ENCODE measurements at places on chromosomes 1 and 21.

DNA sequence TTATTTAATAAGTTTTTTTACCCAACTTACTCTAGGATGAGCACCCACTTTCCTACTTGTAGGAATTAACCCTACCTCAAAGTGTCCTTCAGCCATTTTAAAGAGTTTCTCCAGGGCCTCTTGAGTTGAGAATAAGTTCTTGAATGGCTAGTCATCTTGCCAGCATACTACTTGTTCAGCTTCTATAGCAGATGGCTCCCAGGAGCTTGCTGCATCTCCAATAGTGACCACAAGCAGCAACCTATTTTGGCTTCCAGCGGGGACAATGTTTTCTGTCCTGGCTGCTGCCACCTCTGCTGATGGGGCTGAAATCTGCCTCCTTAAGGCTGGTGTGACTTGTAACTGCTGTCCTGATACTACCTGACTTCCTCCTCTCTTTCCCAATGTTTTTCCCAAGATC lies 20.8 kb upstream of the PIK3R3 start:
- no peak for DNase-seq

- no peak for DNase-seq
Measured at GRCh38 chr1:14049965-14050364, 350.0 kb downstream of the PRDM2 start.

GRCh38 chr1:3495776-3496745 lies 41.6 kb downstream of the ARHGEF16 start:
- no peak for DNase-seq

GRCh38 chr1:244231193-244231571 lies 180.1 kb downstream of the ZBTB18 start:
- no peak for DNase-seq

DNA sequence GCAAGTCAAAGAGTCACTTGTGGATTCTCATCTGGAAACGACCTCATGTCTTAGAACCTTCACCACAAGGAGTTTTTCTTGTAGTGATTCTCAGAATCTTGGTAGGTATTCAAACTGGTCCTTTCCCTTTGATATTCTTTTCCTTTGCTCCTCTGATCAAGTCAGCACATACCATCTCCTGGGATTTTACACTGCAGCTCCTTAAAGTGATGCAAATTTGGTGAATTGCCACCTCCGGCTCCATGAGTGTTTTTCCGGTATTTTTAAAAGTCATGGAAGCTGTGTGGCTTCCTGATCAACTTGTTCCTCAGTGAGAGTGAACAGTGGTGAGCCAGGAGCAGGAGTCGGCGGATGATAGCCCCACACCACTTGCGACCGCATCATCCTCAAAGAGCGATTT lies 182.1 kb upstream of the DAB1 start:
- DNase-seq: no peak

DNA sequence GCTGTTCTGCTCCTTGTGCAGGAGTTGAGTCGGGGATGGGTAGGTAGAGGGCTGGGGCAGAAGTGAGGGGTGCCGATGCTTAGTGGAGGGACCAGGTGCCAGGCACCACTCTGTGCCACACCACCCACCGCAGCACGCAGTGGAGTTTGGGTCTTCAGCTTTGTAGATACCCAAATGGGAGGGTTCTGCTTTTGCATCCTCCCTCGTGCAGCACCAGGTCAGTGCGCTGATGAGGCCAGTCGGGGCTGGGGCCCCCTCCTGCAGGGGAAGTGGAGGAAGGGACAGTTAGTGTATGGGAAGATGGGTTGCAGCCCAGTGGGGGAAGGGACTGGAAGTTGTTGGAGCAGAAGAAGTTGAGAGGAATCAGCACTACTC lies 244.0 kb downstream of the RHOU start:
- DNase-seq: no peak

DNA sequence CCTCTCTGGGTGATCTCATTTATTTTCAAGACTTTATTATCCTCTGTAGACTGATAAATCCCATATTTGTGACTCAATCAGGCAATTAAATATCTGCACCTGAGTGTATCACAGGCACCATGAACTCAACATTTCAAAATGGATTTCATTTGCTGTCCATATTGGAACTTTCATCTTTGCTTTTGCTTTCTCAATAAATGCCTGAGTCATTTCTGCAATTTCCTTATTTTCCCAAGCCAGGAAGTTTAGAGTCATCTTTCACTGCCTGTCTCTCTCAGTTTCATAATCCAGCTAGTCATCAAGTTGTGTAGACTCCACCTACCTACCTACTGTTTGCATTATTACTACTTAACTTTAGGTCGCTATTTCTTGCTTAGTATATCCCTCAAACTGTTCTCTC lies 540.9 kb downstream of the LMO4 start:
- DNase-seq: no peak

DNA sequence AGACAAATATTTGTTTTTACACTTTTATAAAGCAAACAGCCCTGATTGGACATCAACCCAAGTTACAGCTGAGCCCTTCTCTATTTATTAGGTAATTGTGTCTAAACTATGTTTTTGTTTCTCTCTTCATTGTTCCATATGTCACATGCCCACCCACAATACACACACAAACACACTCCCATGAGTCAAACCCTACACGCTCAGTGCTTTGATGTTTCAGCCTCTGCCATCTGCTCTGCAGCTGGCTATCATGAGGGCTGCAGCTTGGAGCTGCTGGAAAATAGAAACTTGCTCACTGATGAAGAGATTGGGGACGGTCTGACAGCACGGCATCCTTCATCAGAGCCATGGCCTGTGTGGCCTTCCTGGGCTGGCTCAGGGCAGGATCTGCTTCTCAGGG lies 41.7 kb downstream of the PSMG1 start:
- DNase-seq: peak; percentile 23

DNA sequence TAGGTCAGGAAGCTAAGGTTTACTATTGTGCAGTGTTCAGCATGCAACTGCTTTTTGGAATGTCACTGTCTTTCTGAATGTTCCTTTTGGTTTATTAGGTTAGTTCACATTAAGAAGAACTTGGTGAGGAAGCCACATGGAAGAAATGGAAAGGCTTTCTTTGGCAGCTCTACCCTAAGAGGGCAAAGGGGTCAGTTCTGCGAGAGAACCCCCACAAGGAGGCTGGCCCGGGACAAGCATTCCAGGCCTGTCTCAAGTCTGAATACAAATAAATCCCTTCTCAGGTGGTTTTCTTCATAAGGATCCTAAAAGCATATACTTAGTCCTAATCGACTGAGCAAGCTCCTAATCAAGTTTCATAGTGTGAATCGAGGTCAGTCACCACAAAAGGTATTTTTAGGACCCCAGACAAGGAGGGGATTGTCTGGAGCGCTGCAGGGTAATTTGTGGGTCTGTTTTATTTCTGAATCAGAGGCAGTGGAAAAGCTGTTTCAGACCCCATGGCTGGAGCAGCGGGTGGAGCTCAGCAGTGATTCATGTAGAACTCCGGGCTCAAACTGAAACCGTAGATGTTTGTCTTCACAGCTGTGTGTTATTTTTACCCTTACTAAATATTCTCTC lies 63.3 kb downstream of the ERG start:
- DNase-seq: no peak

DNA sequence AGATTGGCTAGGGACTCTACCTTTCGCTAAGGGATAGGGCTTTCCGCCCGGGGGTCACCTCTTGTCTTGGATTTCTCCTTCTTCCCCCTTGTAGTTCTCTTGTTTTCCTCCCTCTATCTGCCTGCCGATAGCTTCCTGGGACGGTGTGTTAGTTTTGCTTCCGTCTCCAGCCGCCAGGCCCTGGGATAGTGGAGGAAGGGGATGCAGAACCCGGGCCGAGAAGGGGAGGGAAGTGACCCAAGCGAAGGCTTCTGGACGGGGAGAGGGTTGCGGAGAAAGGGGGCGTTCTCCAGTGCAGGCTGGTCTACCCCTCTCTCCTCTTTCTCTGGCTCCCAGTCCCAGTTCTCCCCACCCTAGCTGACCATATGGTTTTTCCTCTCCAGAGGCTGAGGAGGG lies 871 bp downstream of the TUFT1 start:
- DNase-seq: no peak

GRCh38 chr1:84691122-84691783 lies 992 bp upstream of the SSX2IP start:
- DNase-seq: no peak

- DNase-seq: no peak
Measured at GRCh38 chr1:84283381-84283780, 18.1 kb upstream of the SAMD13 start.

GRCh38 chr1:27816921-27817630 lies 13.5 kb upstream of the PPP1R8 start:
- no peak for DNase-seq

DNA sequence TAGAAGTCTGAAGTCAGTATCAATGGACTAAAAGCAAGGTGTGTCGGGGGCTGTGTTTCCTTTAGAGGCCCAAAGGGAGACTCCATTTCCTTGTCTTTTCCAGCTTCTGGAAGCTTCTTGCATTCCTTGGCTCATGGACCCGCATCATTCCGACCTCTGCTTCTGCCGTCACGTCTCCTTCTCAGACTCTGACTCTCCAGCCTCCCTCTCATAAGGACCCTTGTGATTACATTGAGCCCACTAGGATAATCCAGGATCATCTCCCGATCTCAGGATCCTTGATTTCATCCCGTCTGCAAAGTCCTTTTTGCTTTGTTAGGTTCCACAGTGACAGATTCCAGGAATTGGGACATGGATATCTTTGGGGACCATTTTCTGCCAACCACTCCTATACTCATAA lies 265.8 kb upstream of the CSF3R start:
- no peak for DNase-seq

GRCh38 chr1:53655931-53656746 lies 82.8 kb downstream of the GLIS1 start:
- DNase-seq: no peak

GRCh38 chr1:220696226-220696862 lies 6.2 kb downstream of the C1orf115 start:
- no peak for DNase-seq

GRCh38 chr1:206907304-206907991 lies 10.2 kb downstream of the IL24 start:
- DNase-seq: no peak

GRCh38 chr1:115791816-115792215 lies 23.3 kb upstream of the CASQ2 start:
- DNase-seq: no peak

GRCh38 chr1:236016782-236017400 lies 48.0 kb downstream of the NID1 start:
- no peak for DNase-seq

DNA sequence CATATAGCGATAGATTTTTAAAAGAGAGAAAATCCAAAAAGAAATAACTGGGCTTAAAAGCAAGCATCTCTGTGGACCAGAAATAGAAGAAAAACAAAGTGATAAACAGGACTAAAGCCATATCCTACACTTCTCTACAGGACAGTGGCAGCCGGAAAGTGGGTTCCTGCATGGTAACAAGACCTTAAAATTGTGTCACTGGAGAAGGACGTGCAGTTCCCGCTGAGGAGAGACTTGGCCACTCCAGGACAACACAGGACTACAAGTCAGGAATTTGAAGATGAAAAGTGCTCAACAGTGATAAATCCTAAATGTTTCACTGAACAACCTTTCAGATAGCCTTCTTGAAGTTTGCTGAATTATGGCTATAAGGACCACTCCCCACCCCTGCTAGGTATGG lies 1.9 kb upstream of the HLCS start:
- no peak for DNase-seq

DNA sequence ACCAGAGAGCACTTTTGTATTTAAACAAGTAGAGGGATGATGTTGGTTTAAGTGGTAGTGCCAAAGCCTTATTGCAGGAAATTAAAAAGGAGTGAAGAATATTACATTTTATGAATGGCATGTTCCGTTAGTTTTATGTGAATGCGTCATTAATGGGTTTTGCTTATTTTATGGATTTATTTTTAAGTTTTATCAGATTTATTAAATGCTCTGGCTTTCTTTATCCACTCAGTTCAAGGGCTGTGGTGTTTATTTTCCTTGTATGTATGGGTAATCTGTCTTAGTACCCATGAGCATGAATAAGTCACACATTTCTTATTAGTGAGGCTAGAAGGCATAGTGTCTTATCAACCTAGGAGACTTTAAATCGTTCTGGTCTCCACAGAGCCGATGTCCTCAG lies 41.6 kb upstream of the NBL1 start:
- DNase-seq: no peak
